ENCODE measurements at places on chromosomes 11 and 22. TPM values are rescaled to one million over a fixed set of nuclear protein-coding genes. Genes with fewer than 3 reads are reported as not detected.

DNA sequence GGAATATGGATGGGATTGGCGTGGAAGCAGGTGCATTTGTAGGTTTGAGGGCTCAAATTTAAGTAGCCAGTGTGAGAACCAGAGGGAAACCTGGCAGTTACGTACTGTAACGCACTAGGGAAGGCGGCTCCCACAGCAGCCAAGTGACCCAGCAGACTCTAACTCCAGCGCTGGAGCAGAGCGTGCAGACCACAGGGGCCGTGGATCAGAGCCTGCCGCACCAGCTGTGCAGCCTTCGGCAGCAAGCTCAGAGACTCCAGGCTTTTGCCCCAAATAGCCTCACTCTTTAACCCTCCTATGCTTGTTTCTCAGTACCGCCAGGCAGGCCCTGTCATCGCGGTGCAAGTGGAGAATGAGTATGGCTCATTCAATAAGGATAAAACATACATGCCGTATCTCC lies 12.3 kb downstream of the GLB1L3 start:
- DNase-seq = no peak

DNA sequence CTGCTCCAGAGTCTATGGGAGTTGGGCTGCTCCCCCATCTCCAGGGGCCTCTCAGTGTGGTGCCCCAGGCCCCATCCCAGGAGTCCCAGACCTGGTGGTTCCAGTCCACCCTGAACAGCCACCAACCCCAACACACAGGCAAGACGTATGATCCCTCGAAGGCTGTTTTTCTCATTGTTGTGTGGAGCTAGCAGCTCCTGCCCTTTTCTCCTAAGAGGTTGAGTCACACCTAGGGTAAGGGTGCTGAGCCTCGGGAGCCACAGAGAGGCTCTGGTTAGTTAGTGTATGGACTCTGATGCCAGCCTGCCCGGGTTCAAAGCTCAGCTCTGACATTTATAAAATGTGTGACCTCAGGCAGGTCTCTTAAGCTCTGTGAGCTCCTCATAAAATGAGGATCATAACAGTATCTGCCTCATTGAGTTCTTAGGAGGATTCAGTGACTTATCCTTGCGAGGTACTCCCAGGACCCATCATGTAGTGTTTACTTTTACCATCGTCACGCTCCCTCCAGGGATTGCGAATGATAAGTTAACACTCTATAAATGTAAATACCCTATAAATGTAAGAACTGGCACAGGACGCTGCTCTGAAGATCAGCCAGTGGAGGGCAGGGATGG lies 47.2 kb downstream of the FBLN1 start:
- no peak for DNase-seq

GRCh38 chr11:12704049-12704448 lies 29.8 kb downstream of the TEAD1 start:
- DNase-seq = no peak

GRCh38 chr11:7268758-7269157 lies 17.1 kb downstream of the SYT9 start:
- DNase-seq = no peak

Gene FGF4
- not detected for total RNA-seq

Gene GGTLC3
- total RNA-seq = not detected

Gene PRDM10
- total RNA-seq = 7.7 TPM

Gene KCNJ5
- 3.5 TPM for total RNA-seq

GRCh38 chr11:79087238-79087960 lies 353.4 kb downstream of the TENM4 start:
- no peak for DNase-seq

GRCh38 chr11:78977009-78977408 lies 402.3 kb upstream of the NARS2 start:
- DNase-seq = no peak

- DNase-seq = no peak
Observed at GRCh38 chr11:78717041-78717440, 142.4 kb upstream of the NARS2 start.

Gene LRRC10B
- total RNA-seq = 2.8 TPM

Data from aorta (tissue), 5 donors.